ENCODE measurements at places on chromosomes 16 and 17.

DNA sequence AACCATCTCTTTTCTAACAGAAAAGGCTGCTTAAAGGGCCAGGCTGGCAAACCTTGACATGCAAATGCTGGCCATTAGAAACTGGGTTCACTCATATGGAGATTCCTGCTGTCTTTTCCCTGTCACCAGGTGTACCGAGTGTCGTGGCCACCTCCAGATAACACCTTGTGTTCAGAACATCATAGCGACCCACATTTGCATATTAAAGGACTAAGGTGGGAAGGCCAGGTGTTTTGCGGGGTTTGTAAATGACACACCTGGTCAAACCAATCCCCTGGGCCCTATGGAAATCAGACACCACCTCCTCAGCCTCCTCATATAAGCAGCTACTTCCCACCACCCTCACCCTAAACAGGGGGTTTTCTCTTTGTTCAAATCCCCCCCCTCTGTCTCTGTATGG is 2.5 kb upstream of the AIPL1 start:
- no peak for DNase-seq

DNA sequence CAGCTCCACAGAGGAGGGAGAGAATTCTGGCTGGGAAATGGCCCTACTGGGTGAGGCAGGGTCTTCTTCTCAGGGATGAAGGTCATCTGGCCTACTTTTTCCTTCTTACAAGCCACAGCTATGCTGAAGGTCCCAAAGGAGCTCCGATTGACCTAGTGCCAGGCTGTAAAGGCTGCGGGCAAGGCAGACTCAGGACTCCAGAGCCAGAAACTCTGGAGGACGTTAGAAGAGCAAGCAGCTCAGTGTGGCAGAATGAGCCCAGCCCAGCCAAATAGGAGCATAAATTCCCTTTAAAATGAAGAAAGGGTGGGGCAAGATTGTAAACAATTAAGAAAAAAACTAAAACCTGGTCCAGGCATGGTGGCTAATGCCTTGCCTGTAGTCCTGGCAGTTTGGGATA is 20.1 kb upstream of the CNOT1 start:
- DNase-seq = no peak

DNA sequence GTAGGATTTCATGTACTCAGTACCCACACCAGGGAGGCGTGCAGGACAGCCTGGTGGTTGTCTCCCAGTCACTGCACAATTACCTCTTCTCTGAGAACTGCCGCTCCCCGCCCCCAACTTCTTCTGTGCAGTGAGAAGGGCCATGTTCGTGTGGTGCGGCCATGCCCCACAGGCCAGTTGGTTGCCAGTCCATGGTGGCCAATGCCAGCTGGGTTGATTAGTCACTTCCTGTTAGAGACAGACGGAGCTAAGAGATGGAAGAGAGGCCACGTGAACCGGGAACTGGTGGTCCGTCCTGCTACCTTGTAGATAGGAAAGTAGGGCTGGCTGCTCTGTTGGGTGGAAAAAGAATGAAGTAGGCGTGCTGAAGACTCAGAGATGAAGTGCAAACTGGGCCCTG is 206.5 kb downstream of the ABCC12 start:
- DNase-seq = no peak

DNA sequence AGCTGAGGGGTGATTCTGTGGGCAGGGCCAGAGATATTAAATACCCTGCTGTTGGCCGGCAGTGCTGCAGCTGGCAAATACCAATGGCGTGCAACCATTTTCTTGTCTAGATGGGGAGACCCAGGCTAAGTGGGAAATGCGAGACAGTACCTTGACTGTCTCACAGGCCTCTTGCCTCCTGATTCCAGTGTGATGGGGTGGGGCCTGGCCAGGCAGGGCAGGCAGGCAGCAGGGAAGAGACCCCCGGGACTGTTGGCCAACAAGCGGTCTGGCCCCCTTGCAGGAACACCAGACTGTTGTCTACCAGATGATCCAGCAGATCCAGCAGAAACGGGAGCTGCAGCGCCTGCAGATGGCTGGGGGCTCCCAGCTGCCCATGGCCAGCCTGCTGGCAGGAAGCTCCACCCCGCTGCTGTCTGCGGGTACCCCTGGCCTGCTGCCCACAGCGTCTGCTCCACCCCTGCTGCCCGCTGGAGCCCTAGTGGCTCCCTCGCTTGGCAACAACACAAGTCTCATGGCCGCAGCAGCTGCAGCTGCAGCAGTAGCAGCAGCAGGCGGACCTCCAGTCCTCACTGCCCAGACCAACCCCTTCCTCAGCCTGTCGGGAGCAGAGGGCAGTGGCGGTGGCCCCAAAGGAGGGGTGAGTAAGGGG is 5.7 kb upstream of the CISD3 start:
- no peak for DNase-seq

DNA sequence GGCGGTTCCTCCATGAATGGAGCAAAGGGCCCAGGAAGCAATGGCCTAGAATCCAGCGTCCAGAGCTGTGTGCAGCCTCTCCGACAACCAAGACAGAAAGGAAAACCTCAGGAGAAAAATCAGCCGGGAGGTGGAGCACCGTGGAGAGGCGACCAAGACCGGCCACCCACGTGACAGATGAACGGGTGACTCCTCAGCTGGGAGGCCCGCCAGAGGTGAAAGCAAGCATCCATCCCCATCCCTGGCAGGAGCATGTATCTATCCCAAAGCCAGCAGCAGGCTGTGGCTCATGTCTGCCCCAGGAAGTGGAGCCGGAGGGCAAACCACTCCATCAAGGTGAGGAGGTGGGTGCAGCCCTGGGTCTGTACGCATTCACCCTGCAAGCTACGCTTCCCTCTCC is 52.1 kb downstream of the FOXL1 start:
- DNase-seq = no peak

DNA sequence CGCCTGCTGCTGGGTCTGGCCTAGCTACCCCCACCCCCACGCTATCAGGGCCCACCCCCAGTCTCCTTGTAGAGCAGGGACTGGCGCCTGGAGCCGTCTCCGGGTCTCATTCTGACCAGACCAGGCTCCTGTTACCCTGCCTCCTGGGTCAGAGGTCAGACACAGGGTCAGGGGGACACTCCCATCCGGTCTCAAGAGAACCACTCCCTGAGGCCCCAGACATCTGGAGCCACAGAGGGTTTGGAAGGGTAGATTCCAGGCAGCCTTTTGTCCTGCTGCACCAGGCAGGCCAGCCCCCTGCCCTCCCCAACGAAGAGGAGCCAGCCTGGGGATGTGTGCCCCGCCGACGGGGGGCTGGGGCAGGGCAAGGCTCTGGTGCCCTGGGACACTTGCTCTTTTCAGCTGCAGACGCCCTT is 944 bp upstream of the WFIKKN1 start:
- no peak for DNase-seq

GRCh38 chr17:57767561-57767960 is 22.5 kb upstream of the CCDC182 start:
- no peak for DNase-seq

DNA sequence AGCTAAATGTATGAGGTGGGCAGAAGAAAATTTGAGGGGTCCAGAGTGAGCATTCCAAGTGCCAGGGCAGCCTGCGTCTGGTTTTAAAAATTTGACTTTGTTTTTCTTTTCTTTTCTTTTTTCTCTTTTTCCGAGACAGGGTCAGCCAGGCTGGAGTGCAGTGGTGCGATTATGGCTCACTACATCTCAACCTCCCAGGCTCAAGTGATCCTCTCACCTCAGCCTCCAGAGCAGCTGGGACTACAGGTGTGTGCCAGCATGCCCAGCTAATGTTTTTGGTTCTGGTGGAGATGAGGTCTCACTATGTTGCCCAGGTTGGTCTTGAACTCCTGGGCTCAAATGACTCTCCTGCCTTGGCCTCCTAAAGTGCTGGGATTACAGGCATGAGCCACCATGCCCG is 15.6 kb downstream of the SMPD3 start:
- no peak for DNase-seq

DNA sequence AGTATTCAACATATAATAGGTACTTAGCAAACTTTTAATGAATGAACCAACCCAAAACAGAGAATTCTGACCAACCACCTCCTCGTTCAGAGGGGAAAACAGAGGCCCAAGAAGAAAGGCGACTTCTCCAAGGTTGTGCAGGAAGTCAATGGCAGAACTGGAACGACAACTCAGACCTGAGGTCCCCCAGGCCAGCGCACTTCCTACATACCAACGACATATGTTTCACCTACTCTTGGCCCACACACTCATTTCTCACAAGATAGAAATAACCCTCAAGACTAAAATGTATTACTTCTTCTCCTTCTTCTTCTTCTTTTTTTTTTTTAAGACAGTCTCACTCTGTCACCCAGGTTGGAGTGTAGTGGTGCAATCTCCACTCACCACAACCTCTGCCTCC is 14.4 kb downstream of the CHCT1 start:
- DNase-seq = no peak

GRCh38 chr16:70572050-70572925 is 48.7 kb downstream of the SF3B3 start:
- no peak for DNase-seq

GRCh38 chr16:1093284-1094123 is 2.5 kb downstream of the C1QTNF8 start:
- no peak for DNase-seq

DNA sequence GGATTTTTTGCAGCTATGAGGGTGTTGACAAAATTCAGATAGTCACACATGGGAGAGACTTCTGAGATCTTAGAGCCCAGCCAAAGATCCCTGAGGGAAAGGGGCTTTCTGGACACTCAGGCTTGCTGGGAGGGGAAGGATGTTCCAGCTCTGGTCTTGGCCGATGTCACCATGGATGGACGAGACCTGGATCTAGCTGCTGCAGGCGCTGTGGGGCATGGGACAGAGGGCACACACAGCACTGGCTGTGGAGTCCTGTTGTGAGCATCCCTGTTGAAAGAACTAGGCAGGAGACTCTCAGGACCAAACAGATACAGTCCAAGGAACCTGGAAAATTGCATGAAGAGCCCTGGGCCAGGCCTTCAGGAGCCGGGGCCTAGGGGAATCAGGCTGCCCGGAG is 80.1 kb upstream of the SDK2 start:
- DNase-seq = no peak

GRCh38 chr16:69930117-69930776 is 20.9 kb upstream of the CLEC18A start:
- no peak for DNase-seq

DNA sequence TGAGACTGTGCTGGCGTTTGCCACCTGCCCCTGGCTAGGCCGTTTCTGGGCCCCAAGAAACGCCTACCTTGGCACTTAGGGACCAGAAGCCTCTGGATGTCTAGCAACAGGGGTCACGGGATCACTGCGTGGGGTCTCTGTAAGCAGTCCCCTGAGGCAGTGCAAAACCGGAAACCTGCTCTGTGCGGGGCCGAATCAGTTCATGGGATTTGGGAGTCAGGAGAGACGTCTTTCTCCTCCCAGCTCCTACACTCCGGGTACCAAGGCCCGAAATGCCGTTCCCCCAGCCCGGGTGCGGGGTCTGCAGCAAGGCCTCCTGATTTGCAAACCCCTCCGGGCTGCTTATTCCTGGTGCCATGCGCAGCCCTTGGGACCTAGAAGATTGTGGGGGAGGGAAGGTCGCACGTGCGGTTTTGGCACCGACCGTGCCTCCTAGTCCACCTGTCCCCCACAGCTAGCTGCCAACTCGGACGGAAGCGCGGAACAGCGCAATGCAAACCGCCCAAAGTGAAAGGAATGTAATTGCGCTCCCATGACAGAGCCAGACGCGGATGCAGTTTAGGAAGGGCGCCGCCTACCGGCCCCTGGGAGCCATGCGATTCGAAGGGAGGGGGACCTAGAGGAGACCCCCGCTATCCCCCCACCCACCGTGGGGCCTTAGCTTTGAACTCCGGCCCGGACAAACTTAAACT is 6.5 kb downstream of the IRX5 start:
- DNase-seq = no peak

Measured in esophagus squamous epithelium (tissue), 5 donors.